ENCODE measurements at places on chromosomes 7 and 10. TPM values are rescaled to one million over a fixed set of nuclear protein-coding genes. Genes with fewer than 3 reads are reported as not detected.

- DNase-seq: no peak
These were observed 43.6 kb downstream of the MKX start for GRCh38 chr10:27701938-27702537.

DNA sequence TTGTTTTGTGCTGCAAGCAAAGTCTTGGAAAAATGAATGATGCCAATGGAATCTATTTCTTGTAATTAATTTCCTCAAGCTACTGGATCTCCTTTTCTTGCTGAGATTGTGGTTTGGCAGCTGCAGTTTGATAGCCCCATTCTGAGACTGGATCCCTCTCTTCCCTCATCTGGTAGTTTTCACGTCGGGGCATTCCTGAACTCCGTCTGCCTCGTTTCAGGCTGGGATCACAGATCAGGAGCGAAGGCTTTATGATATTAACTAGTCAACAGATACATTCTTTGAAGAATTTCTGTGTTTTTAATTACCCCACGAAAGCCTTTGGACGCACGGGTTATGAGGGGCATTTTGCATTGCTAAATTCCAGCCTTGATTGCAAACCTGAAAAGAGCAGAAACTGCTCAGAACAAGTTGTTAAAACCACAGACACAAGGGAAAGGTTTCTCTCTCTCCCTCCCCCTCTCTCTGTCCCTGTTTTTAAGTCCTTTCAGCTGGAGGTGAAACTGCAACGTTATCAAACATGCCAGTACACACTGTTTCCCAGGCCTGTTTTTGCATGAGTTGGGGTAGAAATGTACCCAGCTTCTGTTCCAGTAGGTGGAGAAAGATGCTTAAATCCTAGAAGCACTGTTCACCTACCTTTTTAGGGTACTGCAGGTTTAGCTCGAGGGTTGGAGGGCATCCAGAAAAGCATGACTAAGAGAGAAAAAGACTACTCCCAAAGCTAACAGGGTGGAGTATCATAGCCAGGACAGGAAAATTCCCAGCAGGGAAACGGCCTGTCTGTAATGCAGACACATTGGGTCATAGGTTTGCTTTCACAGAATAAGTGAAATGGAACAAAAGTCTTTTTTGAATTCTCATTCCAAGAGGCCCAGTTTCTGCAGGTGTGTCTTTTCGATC is 124.3 kb downstream of the CUX1 start:
- no peak for DNase-seq

- no peak for DNase-seq
These were observed 661.1 kb upstream of the ANKRD30A start for GRCh38 chr10:36464291-36464690.

DNA sequence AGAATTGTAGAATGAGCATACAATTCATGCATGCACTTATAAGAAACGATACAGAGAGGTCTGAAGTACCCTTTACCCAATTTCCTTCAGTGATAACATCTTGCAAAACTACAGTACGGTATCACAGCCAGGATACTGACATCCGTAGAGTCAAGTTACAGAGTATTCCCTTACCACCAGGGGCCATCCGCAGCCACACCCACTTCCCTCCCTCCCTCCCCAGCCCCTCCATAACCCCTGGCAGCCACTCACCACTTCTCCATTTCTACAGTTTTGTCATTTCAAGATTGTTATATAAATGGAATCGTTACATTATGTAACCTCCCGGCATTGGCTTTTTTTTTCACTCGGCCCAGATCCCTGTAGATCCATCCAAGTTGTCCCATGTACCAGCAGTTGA is 113.6 kb upstream of the RET start:
- peak; percentile 58 for DNase-seq

Gene BLNK
- 1.4 TPM for total RNA-seq

Gene C7orf57
- total RNA-seq: not detected

Gene WDR37
- total RNA-seq: 28.9 TPM
